ENCODE measurements at places on chromosomes 16 and 17.
A peak's percentile ranks its signal among the peaks of the same experiment; 100 is the strongest.

DNA sequence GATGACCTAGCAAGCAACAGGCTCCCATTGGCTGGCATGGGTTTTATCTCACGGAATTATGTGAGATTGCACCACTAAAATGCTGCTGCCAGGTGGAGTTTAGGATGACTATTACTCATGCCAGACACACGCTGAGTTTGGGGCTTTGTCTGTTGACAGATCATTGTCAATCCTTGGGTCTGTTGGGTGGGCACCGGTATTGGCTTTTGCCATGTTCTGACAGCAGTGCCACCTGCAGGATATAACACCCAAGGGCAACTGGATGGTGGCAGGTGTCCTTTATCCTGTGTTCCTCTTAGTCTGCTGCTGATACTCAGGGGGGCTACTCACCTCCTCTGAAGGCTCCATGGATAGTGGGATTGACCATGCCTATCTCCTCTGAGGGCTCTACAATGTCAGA lies 221.6 kb upstream of the DYNLRB2 start:
- DNase-seq: no peak

DNA sequence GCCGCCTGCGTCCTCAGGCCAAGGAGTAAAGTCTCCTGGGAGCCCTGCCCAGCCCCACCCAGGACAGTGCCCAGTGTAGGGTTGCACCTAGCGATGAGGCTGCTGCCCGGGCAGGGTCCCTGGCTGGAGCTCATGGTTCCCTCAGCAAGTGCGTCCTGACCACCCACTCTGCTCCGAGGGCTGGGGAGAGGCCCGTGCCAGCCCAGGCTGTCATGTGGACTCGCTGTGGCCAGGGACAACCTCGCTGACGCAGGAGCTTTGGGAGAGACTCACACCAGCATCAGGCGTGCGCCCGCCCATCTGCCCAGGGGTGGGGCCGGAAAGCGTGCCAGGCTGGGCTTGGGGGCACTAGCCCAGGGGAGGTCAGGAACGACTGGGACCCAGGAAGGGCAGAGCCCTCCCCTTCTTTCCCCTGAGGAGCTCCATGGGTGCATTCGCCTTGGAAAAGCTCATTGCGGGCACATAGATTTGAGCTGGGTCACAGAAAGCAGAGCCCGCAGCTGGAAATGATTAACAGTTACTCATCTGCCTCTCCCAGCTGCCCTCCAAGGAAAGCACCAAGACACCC lies 19.7 kb downstream of the DPEP1 start:
- peak; percentile 51 for DNase-seq

DNA sequence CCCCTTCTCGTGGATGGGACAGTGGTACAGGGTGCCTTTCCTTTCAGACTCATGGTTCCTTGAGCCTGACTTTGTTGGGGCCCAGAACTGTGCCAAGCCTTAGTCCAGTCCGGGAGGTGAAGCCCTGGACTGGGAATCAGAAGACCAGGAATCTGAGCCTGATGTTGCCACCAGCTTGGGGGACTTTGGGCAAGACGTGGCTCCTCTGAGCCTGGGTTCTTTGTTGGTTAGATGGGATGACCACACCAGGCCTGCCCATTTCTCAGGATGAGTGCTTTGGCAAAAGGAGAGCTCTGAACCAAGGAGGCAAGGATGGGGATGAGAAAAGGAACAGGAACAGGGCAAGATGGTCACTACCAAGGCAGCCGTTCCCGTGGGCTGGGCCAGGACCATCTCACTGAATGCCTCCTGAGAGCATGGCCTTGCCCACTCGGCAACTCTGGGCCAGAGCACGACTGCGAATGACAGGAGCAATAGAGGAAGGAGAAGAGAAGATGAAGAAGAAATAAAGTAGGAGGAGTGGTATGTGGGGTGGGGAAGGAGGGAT lies 32.5 kb downstream of the PITPNM3 start:
- DNase-seq: no peak

DNA sequence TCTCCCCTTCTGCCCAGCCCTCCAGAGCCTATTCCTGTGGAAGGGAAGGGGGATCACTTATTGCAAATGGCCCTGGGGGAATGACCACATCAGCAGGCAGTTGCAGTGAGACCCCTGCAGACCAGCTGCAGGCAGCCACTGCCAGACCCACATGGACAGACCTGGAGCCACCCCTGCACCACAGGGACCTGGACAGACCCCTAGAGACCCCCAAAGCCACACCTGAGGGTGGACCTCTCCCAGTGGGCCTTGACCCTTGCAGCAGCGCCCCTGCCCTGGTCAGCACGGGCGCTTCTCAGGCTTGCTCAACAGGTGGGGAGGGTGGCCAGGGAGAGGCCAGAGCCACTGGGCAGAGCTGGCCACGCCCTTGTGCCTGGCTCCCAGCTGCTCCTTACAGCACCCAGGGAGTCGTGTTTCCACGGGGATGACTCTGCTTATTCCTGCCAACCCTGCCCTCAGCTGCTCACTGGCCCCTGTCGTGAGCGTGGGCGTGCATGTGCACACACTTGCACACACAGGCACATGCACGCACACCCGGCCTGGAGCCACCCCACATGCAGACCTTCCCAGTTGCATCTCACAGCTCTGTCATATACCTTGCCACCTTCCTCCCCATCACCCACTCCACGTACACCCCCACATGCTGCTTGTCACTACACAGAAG lies 1.3 kb upstream of the SCN4A start:
- no peak for DNase-seq

DNA sequence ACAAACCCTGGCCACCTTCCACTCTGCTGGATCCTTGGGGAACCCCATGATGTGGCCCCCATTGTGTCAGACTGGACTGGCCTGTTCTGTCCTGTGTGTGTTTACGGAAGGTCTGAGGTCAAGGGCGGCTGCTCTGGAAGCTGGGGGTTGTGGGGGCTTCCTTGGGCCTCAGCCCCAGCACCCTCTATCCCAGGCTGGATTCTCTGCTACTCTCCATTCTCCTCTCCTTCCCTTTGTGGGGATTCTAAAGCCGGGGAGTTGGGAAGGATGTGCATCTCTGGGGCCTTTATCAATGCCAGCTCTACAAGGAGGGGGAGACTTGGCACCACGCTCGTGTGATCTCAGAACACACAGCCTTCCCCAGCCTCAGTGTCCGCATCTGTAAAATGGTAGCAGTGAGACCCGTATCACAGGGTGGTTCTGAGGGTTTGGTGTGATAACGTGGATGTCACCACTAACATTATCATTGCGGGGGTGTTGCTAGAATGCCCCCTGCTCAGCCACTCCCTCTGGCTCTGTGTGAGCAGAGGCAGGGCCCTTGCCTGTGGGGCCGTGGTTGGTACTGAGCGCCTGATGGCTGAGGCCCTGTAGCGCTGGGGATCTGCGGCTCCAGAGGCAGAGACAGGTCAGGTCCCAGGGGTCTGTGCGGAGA lies 18.1 kb downstream of the ADGRG1 start:
- no peak for DNase-seq

DNA sequence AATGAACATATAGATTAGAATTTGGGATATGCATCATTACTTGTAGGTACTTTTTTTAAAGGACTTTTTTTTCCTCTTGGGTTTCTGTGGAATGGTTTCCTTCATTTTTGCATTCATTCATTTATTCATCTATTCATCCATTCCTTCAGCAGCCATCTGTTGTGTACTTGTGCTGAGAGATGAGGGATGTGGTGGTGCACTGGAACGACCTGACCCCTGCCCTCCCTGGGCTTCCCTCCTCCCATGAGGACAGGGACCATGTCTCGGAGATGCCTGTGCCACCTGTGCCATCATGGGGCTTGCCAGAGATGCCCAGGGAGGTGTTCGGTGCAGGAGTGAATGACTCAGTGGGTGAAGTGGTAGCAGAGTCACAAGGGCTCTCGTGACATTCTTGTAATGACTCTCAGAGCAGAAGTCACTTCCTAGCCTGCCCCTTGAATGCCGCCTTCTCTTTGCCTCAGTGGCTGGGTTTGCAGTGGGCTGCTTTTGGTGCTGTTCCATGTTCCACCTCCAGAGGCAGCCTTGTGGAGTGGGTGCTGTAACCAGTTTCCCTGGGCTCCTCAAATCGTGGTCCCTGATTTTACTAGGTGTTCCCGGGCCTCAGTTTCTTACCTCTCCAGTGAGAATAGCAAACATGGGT lies 43.9 kb downstream of the CLEC16A start:
- DNase-seq: no peak

- DNase-seq: no peak
Observed at GRCh38 chr16:87740441-87740840, 25.3 kb downstream of the KLHDC4 start.

- no peak for DNase-seq
Observed at GRCh38 chr17:77476006-77476405, 335.2 kb downstream of the SEC14L1 start.

DNA sequence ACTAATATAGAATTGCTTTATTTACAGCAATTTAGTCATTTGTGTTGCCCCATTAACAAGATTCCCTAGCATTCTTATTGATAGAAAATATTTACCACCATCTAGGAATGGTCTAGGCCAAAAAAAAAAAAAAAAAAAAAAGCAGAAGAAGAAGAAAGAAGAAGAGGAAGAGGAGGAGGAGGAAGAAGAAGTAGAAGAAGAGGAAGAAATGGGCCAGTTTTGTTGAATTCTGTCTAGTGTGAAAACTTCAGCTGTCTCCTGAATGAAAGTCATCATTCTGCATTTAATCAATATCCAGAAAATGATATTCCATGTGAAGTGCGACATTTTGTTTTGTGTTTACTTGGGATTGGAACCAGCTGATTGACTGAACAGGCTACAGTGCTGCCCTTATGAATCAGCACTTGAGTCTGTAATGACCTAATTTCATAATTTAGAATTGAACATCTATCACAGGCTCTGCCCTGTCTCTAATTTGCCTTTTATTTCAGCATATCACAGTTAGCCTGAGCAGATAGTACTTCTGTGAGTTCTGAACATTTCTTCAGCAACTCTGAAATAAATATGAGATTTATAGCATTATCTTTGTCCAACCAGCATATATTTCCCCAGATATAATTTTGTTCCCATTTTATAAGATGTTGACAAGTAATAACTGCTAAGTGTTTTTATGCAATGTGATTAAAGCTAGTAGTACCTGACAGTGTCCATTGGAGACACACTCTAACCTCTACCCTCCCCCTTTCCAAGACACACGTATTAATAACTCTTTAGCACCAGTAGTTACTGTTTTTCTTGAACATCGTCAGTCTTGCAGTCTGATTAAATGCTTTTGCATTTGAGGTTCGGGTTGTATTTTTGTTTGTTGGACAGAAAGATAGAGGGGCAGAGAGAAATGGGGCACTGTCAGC lies 5.9 kb downstream of the ANKFN1 start:
- DNase-seq: no peak

DNA sequence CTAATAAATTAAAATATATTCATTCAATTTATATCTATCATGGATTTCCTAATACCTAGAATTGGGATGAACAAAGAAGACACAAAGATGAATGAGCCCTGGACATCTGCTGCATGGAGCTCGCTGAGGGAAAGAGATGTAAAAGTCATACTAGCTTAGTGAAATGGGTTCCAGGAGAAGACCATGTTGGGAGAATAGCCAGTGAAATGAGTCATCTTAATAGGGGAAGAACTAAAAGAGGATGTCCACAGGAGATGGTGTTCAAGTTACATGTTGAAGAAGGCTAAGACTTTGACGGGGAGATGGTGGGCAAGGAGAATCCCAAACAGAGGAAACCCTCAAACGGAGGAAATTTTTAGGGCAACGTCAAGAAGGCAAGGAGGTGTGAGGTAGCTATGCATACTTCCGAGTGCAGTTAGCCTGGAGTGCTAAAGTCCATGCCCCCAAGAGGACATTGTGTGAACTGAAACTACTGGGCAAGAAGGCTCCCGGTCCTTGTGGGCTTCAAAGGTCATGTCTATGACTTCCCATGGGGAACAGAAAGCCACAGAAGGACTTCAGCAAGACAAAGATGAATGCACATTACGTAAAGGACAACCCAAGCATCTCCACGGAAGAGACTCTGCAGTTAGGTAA lies 220.5 kb upstream of the CDH11 start:
- no peak for DNase-seq

- DNase-seq: no peak
Observed at GRCh38 chr16:50549561-50549915, 1.3 kb downstream of the NKD1 start.

GRCh38 chr17:69812240-69812837 lies 262.7 kb upstream of the KCNJ16 start:
- DNase-seq: no peak

DNA sequence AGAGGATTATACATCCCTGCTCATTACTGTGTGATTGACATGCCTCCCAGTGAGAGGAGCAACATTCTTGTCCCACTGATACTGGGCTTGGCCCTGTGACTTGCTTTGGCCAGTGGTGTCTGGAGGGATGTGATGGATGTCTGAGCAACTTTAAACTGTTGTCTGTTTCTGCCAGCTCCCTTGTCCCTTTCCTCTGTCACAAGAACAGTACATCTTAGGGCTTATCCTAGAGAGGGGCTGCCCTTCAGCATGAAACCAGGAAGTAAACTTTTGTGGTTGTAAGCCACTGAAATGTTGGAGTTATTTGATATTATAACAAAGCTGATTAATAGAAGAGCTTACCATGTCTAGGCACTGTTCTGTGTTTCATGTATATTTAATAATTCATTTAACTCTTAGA lies 82.9 kb upstream of the GPRC5B start:
- no peak for DNase-seq

- no peak for DNase-seq
Observed at GRCh38 chr16:48405153-48405552, 19.9 kb upstream of the SIAH1 start.

- DNase-seq: peak; percentile 4
Observed at GRCh38 chr17:9928601-9929333, 23.7 kb upstream of the RCVRN start.

DNA sequence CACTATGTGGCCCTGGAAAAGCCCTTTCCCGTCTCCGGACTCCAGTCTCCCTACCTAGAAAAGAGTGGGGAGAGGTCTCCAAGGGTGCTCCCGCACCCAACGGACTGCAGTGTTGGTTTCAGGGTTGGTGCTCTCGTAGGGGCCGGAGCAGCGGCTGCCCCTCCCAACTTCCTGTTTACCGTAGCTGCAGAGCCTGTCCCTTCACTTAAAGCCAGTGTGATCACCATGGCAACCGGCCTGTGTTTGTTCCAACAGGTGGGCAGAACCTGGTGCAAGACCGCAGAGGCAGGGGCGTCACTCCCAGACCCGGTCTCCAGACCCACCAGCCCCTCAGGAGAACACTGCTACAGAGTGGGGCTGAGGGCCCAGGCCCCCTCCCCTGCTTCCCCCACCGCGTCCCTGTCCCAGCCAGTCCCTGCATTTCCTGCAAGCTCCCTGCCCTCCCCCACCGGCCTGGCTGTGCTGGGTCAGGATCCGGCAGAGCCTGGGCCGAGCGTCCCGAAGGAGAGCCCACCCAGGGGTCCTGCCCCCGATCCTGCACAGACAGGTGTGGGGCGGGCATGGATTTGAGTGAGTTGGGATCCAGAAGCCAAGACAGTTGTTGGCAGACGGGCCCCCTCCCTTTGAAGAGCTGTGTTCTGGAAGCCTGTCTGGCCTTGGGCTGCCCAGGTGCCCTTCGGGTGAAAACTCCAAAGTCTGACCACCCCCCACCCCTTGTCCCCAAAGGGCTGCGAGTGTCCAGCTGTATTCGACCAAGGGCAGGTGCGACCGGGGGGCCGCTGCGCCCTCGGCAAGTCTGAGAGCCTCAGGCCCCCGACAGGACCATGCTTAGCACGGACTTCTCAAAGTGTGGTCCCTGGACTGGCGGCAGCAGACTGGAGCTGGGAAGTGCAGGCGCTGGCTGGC lies 1.5 kb upstream of the BAIAP3 start:
- DNase-seq: peak; percentile 11

GRCh38 chr16:27215660-27216059 lies 12.3 kb downstream of the KDM8 start:
- no peak for DNase-seq
